ENCODE measurements at places on chromosomes 2 and 18.

DNA sequence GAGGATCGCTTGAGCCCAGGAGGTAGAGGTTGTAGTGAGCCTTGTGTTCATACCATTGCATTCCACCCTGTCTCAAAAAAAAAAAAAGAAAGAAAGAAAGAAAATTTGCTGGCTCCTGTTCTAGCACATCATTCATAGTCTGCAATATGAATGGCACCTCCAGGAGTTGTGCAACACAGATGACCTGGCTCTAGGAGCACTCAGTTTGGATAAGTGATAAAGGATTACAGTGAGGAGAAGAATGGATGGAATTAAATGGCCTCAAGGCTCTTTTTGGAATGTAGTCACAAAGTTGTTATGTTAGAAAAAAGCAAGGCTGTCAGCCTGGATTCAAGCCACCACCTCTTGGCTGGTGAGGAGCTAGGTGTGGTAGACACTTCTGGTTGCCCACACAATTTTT is 21.5 kb upstream of the SPRED2 start:
- DNase-seq = no peak

- no peak for DNase-seq
Observed at GRCh38 chr18:79889569-79889968, 61.9 kb downstream of the SLC66A2 start.

DNA sequence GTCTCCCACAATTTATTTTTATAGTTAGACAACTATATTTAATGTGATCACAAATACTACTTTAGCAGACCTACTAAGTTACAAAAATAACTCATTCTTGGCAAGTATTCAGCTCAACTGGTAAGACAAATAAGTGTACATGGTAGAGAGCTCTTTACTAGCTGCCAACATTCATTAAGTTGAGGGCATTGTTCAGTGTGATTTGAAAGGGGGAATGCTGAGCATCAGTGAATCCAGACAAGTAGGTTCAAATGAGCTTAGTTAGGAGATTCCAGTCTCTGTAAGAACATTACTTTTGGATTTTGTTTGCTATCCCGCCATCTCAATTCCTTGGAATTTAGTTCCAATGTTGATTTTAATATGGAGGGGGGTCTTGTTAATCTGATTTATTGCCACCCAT is 187.3 kb upstream of the LYPD1 start:
- no peak for DNase-seq

GRCh38 chr2:5569256-5569655 is 122.9 kb upstream of the SOX11 start:
- no peak for DNase-seq

GRCh38 chr18:1062588-1062987 is 157.9 kb downstream of the ADCYAP1 start:
- DNase-seq = no peak

- no peak for DNase-seq
Observed at GRCh38 chr2:8547284-8548064, 134.4 kb upstream of the ID2 start.

- DNase-seq = no peak
Observed at GRCh38 chr2:186307871-186308270, 178.2 kb upstream of the ZC3H15 start.

- DNase-seq = no peak
Observed at GRCh38 chr2:178550352-178550751, 70.1 kb downstream of the PLEKHA3 start.

DNA sequence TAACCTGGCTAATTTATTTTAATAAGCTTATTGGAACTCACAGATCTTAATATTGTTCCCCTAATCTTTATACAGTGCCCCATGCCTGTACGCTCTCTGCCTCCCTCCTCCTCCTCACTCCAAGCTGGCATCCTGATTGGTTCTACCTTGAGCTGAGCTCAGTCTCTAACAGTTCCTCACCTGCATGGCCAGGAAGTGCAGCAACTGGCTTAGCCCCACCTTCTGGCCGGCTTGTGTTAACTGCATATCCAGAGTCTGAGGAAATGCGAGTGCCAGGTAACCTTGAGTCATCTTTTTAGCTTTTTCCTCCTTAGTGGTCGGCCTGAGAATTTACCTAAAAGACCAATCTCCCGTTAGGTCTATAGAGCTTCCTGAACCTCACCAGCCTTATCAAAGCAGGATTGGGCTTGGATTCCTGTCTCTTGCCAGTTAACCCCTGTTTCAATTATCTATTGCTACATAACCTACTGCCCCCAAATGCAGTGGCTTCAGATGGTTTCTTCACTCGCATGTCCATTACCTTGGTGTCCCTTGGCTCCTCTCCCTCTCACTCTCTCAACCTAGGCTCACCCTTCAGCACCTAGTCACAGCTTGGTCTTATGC is 89.5 kb upstream of the STK39 start:
- peak; percentile 77 for DNase-seq

DNA sequence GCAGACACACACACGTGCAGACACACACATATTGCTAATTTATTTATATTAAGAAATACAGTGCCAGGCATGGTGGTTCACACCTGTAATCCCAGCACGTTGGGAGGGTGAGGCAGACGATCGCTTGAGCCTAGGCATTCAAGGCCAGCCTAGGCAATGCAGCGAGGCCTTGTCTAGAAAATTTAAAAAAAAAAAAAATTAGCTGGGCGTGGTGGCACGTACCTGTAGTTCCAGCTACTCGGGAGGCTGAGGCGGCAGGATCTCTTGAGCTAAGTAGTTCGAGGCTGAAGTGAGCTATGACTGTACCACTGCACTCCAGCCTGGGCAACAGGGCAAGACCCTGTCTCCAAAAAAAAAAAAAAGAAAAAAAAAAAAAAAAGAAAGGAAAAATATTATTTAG is 28.8 kb downstream of the ANXA4 start:
- no peak for DNase-seq

GRCh38 chr2:170282851-170283250 is 104.9 kb downstream of the MYO3B start:
- no peak for DNase-seq

DNA sequence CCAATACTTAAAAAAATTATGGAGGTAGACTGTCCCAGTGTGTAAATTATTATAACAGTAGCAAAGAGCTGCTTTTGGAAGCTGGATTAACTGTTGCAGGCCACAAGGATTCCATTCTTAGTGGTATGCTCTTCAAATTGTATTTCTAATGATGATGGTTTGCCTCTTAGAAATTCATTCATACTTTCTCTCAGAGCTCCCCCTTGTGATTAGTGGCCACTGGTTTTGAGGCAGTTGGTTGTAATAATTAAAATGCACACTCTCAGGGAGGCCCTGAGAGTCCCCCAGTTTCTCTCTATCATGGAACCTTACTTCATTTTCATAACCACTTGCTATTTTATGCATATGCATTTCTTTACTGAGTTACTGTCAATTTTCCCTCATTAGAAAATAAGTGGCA is 122.5 kb downstream of the PLA2R1 start:
- DNase-seq = peak; percentile 42

GRCh38 chr2:240433973-240434727 is 1.3 kb upstream of the GPC1 start:
- DNase-seq = no peak

DNA sequence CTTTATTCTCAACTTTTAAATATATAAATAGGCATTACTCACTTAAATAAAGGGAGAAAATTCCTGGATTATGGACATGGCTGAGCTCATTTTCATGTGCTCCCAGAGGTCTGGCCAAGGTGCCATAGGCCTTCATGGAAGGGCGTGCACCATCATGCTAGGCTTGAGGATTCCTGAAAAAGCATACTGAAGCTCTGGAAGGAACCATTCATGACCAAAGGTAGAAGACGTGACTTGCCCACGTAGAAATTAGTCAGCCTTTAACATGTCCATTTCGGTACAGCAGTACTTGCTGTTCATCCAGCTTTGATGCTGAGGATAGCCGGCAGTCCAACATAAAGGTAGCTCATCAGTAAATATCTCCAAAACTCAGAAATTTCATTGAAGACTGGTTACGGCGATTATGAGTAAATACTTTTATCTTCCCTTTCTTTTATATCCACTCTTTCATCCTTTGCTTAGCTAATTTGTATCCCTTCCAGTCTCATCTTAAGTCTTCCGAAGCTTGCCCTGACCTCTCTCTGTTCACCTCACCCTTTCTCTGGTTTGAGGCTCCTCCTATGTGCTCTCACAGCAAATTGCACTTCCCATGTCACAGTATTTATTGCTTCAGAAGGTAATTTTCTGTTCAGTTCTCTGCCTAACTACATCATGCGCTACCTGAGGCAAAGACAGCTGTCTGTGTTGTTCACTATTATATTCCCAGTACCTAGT is 32.3 kb upstream of the ASNSD1 start:
- no peak for DNase-seq

DNA sequence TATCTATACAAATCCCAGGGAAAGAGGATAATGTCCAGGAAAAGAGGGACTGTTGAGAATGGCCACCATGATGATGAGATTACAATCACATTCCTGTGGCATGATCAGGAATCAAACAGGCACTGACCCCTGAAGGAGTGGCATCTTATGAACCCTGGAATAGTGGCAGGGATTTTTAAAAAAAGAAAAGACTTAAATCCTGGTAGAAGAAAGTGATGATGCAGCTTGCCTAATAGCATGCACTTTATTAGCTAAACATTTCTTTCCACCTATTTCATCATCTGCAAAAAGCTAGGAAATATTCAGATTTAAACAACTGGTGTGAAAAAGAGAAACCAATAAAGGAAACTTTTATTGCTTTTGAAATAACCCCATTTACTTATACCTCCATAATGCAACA is 87.2 kb upstream of the FSHR start:
- no peak for DNase-seq

- no peak for DNase-seq
Observed at GRCh38 chr2:5969303-5969702, 277.1 kb downstream of the SOX11 start.

GRCh38 chr2:40251137-40251536 is 200.8 kb downstream of the SLC8A1 start:
- DNase-seq = no peak

GRCh38 chr2:162030363-162031190 is 43.4 kb downstream of the DPP4 start:
- no peak for DNase-seq

Measured in Karpas-422 (cell line).